ENCODE measurements at places on chromosomes 11 and 22. TPM values are rescaled to one million over a fixed set of nuclear protein-coding genes. Genes with fewer than 3 reads are reported as not detected.

Gene OR51F1
- total RNA-seq, result not detected

Gene ZNF280B
- 1.9 TPM for total RNA-seq

Gene DNAJB7
- total RNA-seq, result not detected

Gene TSPAN18
- total RNA-seq, result 66.7 TPM

Gene APOBEC3B
- total RNA-seq, result 12.1 TPM

Gene PHRF1
- 39.9 TPM for total RNA-seq

All from activated naive CD4-positive, alpha-beta T cell treated with anti-CD3 and anti-CD28 coated beads, Interleukin-2, amount 10 ng/mL, durations not matched to agents 5 hours and 36 hours (primary cell).